ENCODE measurements at places on chromosomes 2 and 18.

GRCh38 chr2:26672112-26672817, 20.3 kb upstream of the KCNK3 start:
- no peak overlapping the region for H3K4me3 ChIP-seq
- no peaks in the 10 kb centered on the region for H3K4me1 ChIP-seq
- no peaks in the 10 kb centered on the region for H3K36me3 ChIP-seq
- no peaks in the 10 kb centered on the region for H3K27me3 ChIP-seq

GRCh38 chr2:17788773-17789172, 27.5 kb upstream of the MSGN1 start:
- H3K4me3 ChIP-seq: no peak overlapping the region
- no peak for DNase-seq
- H3K27ac ChIP-seq: no peak overlapping the region

GRCh38 chr2:157559061-157559460, 69.6 kb downstream of the ACVR1C start:
- no peaks in the 10 kb centered on the region for H3K27me3 ChIP-seq
- no peak overlapping the region for H3K27ac ChIP-seq
- H3K36me3 ChIP-seq: no peaks in the 10 kb centered on the region
- H3K4me1 ChIP-seq: no peaks in the 10 kb centered on the region

GRCh38 chr18:79875931-79876461, 75.5 kb downstream of the SLC66A2 start:
- H3K4me1 ChIP-seq: no peaks in the 10 kb centered on the region
- DNase-seq: no peak
- H3K27me3 ChIP-seq: no peaks in the 10 kb centered on the region
- H3K36me3 ChIP-seq: no peaks in the 10 kb centered on the region
- no peak overlapping the region for H3K27ac ChIP-seq
- H3K4me3 ChIP-seq: no peak overlapping the region

DNA sequence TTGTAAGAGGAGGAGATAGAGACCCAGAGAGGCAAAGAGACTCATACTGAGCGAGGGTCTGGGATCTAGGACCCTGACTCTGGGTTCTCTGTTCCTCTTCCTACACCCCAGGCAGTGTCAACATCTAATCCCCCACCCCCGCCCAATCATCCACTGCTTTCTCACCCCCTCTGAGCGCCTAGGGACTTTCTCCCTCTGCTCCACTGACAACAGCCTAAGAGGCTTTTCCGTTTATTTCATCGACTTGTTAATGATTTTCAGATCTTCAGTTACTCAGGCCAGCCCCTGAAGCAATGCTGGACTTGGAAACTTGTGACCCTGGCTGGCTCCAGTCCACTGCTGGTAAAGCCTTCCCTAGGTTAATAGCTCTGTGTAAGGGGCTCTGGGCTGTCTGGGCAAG, 65.1 kb downstream of the TFCP2L1 start:
- H3K27me3 ChIP-seq: no peaks in the 10 kb centered on the region
- H3K4me3 ChIP-seq: no peak overlapping the region
- no peak for DNase-seq
- H3K36me3 ChIP-seq: peaks cover 19% of the 10 kb centered on the region
- H3K27ac ChIP-seq: no peak overlapping the region
- no peaks in the 10 kb centered on the region for H3K4me1 ChIP-seq

- H3K27me3 ChIP-seq: peaks cover 13% of the 10 kb centered on the region
- H3K4me1 ChIP-seq: peaks cover 20% of the 10 kb centered on the region
- no peak for DNase-seq
These were observed 31.3 kb upstream of the SSB start for GRCh38 chr2:169767243-169767888.

DNA sequence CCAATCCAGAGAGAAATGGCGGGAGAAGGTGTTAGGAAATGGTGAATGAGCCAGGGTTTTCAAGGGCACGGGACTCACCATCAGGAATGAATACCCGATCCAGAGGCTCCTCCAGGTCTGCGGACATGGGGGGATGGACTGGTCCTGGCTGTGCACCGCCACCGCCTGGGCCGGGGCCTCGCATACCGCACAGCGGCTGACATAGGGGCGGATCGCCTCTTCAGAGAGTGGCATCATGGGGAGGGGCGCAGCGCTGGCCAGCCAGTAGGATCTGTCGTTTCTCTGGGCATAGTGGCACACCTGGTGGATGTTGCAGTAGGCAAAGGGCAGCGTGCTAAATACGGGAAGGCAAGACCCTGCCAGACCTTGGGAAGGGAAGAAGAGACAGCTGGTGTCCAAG, 156.1 kb downstream of the COL4A4 start:
- H3K4me3 ChIP-seq: no peak overlapping the region
- H3K36me3 ChIP-seq: no peaks in the 10 kb centered on the region
- DNase-seq: no peak

GRCh38 chr2:9565436-9566153, 10.0 kb upstream of the ADAM17 start:
- H3K27ac ChIP-seq: peak overlapping the region; percentile 70
- peaks cover 7% of the 10 kb centered on the region for H3K4me1 ChIP-seq
- H3K36me3 ChIP-seq: no peaks in the 10 kb centered on the region
- H3K4me3 ChIP-seq: no peak overlapping the region
- no peaks in the 10 kb centered on the region for H3K27me3 ChIP-seq

DNA sequence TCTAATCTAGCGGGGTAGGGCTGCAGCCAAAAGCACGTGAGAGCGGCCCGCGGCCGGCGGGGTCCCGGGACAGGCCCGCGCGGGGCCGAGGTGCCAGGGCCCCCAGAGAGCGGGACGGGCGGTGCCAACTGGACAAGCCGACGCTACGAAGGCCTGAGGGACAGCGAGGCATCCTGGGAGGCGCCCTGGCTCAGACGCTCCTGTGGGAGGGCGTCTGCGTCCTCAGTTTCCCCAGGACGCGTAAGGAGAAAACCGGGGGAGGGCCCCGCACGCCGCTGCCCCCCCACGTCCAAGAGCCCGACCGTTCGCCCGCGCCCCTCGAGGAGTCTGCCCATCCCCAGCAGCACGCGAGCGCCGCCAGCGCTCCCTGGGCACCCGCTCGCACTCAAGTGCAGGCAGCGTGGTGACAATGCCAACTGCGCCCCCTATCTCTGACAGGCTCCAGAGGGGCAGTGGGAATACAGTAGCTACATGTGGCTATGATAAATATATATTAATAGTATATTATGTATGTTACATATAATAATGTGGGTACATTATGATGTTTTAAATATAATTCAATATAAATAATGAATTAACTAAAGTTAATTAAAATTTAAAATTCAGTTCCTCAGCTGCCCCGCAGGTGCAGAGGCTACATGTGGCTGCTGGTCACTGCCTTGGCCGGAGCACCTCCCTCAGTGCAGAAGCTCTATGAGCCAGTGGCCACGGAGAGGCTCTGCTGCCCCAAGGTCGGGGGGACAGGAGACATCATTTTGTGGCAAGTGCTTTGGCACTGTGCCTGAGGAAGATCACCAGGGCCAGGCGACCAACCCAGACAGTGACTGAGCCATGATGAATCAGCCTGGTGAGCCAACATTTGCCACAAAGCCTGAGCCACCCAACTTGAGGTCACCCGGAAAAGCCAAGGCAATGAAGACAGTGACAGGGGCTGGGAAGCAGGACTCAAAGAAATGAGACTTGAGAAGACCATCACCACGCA, 5.5 kb upstream of the SFT2D3 start:
- H3K4me3 ChIP-seq: peak overlapping the region; percentile 44
- no peak overlapping the region for H3K27ac ChIP-seq
- no peaks in the 10 kb centered on the region for H3K27me3 ChIP-seq
- H3K4me1 ChIP-seq: peaks cover 17% of the 10 kb centered on the region

- no peak overlapping the region for H3K4me3 ChIP-seq
- no peaks in the 10 kb centered on the region for H3K27me3 ChIP-seq
- no peaks in the 10 kb centered on the region for H3K36me3 ChIP-seq
- no peak overlapping the region for H3K27ac ChIP-seq
These were observed 101.9 kb downstream of the DNER start for GRCh38 chr2:229612384-229612971.

DNA sequence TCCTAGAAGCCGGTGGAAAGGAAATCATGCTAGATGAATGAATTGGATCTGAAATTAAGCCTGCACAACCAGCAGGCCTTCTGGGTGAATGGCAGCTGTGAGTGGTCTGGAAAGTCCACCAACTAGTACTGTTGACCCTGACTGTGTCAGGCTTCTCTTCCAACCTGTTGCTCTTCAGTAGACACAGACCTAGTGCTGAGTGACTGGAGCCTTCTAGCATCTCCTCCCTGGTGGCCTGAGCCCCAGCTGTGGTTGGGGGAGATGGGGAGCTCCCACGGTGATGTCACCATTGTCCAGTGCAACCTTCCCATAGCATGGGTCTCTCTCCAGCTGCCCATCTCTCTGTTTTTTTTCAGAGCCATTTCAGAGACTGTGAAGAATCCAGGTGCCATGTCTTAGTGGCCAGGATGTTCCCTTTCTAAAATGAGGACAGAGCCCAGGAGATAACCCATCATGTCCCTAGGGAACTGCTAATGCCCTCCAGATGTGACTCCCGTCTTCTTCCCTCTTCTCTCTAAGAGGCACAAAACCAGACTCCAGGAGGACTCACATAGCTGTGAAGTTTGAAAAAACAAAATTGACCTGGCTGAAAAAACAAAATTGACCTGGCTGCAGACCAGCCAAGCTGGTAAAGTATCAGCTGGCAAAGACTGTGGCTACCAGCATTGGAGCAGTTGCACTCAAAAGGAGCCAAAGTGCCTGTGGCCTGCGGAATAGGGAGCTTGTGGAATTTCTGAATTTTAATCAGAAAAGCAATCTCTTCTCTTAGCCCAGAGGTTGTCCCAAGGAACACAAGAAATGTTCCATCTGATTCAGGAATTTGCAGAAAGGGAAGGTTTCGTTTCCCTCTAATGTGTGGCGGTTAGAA, 67.4 kb upstream of the RPL31 start:
- no peak overlapping the region for H3K4me3 ChIP-seq
- H3K36me3 ChIP-seq: no peaks in the 10 kb centered on the region
- no peak for DNase-seq
- no peak overlapping the region for H3K27ac ChIP-seq

DNA sequence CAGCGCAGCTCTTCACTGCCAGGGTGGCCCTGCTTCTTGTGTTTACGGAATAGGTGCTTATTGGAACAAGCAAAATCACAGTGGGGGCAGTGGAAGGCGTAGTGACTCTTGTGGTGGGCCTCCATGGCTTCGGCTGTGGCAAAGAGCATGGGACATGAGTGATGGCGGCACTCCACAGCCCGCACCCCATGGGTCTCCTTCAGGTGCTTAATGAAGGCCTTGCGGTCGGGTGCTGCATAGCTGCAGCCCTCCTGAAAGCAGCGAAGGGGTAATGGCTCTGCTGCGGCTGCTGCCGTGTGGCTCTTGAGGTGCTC, 10.7 kb downstream of the ZNF142 start:
- H3K4me3 ChIP-seq: no peak overlapping the region
- H3K36me3 ChIP-seq: peaks cover 90% of the 10 kb centered on the region
- no peak for DNase-seq
- no peak overlapping the region for H3K27ac ChIP-seq
- no peaks in the 10 kb centered on the region for H3K4me1 ChIP-seq

- H3K27ac ChIP-seq: no peak overlapping the region
- no peak for DNase-seq
These were observed 2045.3 kb upstream of the PIK3C3 start for GRCh38 chr18:39909706-39910105.

GRCh38 chr2:150787353-150788093, 300.1 kb upstream of the RND3 start:
- no peak overlapping the region for H3K4me3 ChIP-seq
- H3K27ac ChIP-seq: no peak overlapping the region
- DNase-seq: no peak
- H3K27me3 ChIP-seq: no peaks in the 10 kb centered on the region
- H3K36me3 ChIP-seq: no peaks in the 10 kb centered on the region

- H3K36me3 ChIP-seq: no peaks in the 10 kb centered on the region
- no peaks in the 10 kb centered on the region for H3K4me1 ChIP-seq
- no peak overlapping the region for H3K27ac ChIP-seq
- no peaks in the 10 kb centered on the region for H3K27me3 ChIP-seq
- DNase-seq: no peak
These were observed 7.5 kb upstream of the MTA3 start for GRCh38 chr2:42560899-42561298.

GRCh38 chr2:238100049-238100820, at the start of gene ESPNL:
Gene ESPNL, plus strand, starts transcription at chr2:238100340. Its CDS starts 80 bp downstream, at chr2:238100420.
- H3K27me3 ChIP-seq: no peaks in the 10 kb centered on the region
- H3K36me3 ChIP-seq: no peaks in the 10 kb centered on the region
- no peak within 1 kb of the TSS for H3K27ac ChIP-seq
- H3K4me1 ChIP-seq: peaks cover 11% of the 10 kb centered on the region
- H3K4me3 ChIP-seq: no peak within 1 kb of the TSS

DNA sequence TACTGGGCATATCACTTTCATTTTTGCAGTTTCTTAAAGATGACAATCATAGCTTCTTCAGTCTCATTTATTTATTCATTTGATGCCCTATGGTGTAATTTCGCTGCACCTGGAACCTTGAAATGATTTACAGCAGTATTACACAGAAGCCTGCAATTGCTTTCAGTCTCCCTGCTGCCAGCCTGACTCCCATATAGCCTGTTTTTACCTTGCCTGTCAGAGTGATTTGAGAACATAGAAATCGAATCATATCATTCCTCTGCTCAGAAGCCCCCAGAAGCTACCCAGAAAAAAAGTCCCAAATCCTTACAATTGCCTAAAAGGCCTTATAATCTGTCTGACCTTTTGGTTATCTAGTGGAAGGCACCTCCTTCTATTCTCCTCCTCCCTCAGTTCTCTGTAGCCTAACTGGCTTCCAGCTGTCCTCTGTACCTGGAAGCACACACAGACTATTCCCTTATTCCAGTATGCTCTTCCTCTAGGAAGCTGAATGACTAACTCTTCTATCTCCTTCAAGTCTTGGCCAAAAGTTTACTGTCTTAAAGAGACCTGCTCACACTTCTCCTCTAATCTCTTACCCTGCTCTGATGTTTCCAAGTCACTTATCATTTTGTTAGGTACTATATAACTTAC, 12.6 kb downstream of the SCN3A start:
- no peak overlapping the region for H3K27ac ChIP-seq

GRCh38 chr18:7786569-7786968, 219.5 kb downstream of the PTPRM start:
- H3K36me3 ChIP-seq: no peaks in the 10 kb centered on the region
- no peak for DNase-seq
- H3K4me3 ChIP-seq: no peak overlapping the region
- H3K27ac ChIP-seq: no peak overlapping the region

- no peaks in the 10 kb centered on the region for H3K36me3 ChIP-seq
- no peaks in the 10 kb centered on the region for H3K27me3 ChIP-seq
- DNase-seq: no peak
- peaks cover 7% of the 10 kb centered on the region for H3K4me1 ChIP-seq
- no peak overlapping the region for H3K27ac ChIP-seq
- no peak overlapping the region for H3K4me3 ChIP-seq
These were observed 4.8 kb upstream of the STAT4 start for GRCh38 chr2:191155608-191156071.

DNA sequence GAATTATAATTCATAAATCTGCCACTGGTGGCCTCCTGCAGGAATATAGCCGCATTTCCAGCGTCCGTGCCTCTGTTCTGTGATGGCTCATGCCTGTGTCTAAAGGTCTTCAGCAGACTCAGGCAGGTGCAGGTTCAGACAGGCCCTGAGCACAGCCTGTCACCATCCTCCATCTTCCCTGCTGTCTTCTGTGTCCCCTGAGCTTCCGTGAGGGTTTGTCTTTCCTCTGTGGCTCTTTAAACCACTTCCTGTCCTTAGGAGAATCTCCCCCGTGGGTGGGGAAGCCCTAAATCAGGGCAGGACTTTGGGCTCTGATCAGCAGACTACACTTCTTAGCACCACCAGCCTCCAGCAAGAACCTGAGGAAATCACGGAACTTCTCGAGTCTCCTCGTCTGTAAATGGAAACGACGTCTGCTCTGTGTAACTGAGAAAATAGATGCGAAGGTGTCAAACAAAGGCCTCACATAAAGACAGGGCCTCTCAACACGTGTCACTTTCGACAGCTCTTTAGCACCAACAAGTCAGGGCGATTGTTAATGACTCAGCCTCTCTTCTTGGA, 24.1 kb upstream of the NFATC1 start:
- no peak overlapping the region for H3K27ac ChIP-seq
- no peak for DNase-seq
- no peaks in the 10 kb centered on the region for H3K27me3 ChIP-seq
- no peak overlapping the region for H3K4me3 ChIP-seq

All from upper lobe of left lung (tissue), 6 donors.